ENCODE measurements at places on chromosomes 12 and 14.

DNA sequence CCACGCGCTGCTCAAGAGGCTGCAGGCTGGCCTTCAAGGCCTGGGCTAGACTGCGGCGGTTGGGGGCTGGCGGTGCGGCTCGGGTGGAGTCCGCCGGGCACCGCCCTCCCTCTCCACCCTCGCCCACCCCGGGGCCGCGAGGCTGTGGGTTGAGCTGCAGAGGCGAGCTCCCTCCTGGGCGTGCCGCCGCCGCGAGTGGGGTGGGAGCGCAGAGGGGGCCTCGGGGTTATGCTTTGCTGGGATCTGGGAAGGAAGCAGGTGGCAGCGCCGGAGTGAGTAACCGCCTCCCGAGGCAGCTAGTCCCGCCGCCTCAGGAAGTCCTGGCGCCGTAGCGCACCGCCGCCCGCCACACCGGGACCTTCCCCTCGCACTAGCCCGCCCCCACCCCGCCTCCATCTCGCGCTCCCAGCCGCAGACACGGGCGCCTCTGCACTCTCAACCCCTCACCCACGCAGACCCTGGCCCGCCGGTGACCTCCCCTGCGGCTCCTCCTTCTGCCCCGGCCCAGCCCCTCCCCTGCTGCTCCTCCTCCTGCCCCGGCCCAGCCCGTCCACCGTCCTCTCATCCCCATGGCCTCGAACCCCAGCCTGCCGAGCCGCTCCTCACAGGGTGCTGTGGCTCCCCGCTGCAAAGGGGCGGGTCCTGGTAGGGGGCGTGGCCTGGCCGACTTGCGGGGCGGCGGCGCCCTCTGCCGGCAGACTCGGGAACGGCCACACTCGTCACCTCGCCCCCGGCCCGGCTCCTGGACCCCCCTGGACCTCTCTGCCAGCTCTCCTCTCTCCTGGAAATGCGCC, 16.6 kb downstream of the TAMALIN start:
- DNase-seq = peak; percentile 90

DNA sequence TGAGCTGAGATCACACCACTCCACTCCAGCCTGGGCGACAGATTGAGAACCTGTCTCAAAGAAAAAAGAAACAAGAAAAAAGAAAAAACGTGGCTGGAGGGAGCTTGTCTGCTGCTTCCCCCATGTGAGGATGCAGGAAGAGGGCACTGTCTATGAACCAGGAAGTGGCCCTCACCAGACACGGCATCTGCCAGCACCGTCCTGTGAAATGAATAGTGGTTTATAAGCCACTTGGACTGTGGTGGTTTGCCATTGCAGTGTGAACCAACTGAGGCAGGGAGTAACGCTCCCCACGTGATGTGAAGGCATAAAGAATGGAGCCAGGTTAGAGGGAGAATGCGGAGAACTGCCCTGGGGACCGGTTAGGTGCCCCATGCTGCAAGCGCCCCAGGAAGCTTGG, 4.5 kb upstream of the BRF1 start:
- DNase-seq = no peak

GRCh38 chr12:50192908-50193307, 25.7 kb upstream of the CERS5 start:
- no peak for DNase-seq

DNA sequence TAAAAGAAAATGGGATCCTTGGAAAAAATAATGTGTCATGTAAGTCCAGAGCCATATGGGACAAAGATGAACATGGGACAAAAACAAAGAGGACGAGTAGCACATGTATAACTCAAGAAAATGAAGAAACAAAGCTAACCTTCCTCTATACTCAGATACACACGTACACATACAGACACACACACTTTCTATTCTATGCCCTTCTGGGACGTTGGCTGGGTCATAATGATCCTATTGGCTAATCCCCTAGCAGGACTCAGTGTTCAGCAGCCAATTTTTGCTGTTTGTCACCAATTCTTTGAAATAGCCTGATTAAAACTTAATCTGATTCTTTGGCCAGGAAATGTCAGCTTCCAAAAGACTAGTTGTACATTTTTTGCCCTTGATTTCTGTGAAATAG, 189.4 kb upstream of the FOXG1 start:
- no peak for DNase-seq

DNA sequence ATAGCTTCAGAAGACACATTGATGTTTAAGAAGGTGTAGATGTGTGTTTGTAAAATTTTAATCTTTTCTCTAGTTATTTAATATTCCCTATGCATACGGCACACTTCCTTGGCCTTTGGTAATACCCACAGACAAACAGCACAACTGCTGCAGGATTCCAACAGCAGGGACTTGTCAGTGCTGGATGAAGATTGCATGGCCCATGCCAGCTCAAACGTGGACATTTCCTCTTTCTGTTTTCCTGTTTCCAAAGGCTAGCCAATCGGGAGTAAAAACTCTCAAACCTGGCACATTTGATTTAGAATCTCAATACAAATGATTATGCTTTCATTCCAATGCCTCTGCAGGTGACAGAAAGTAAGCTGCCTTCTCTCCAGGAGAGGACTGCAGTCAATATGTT, 22.5 kb upstream of the PDE3A start:
- DNase-seq = no peak

DNA sequence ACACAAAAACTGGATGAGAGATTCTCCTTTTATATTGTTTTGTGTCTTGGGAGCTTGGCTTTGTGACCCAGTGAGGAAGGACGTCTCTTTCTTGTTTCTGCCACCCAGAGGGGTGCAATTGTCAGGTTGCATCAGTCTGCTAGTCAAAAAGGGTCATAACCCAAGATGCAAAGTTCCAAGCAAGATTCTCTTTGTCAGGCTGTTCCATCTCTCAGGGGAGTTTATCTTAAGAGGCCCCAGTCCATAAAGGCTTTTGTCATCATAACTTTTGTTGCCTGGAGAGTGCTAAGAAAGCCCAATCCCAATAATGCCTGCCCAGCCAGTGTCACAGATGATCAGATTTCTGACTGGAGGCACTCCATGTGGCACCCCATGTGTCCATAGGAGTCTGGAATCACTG, 444.9 kb downstream of the TRHDE start:
- DNase-seq = no peak

DNA sequence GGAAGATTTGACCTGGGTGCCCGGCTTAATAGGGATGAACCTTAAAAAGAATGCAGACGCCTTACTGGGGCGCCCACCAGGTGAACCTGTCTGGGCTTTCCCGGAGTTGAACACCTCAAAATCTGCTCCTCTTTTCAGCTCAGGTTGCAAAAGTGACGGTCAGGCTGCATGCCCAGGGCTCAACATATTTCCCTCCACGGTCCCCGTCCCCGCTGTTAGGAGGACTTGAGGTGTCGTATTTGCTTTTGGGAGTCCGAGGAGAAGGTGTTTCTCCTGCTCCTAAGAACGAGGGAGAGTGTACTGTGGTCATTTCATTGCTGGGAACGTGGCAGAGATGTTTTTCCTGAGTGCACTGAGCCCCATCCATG, 1.2 kb downstream of the DLK1 start:
- no peak for DNase-seq

DNA sequence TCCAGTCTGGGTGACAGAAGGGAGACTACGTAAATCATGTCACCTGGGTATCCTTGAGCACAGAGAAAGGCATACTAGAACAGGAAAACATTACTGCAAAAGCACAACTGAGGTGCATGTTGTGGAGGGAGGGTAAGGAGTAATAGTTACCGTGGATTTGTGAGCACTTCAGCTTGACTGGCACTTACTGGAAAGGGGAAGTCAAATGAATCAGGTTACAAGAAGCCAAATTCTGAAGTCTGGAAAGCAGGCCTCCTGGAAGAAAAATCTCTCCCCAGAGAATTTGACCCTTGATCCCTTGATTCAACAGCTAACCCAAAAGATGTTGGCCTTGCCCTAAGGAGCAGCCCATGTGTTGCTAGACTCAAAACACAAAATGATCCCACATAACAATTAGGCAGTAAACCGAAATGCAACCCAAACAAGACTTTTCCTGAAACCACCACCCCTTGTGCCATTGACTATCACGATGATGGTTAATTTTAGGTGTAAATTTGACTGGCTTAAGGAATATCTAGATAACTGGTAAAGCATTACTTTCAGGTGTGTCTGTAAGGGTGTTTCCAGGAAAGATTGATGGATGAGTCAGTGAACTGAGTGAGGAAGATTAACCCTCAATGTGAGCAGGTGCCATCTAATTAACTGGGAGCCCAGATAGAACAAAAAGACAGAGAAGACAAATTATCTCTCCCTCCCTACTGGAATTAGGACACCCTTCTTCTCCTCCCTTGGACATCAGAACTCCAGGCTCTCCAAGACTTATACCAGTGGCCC, 108.8 kb downstream of the SLC25A21 start:
- DNase-seq = no peak

DNA sequence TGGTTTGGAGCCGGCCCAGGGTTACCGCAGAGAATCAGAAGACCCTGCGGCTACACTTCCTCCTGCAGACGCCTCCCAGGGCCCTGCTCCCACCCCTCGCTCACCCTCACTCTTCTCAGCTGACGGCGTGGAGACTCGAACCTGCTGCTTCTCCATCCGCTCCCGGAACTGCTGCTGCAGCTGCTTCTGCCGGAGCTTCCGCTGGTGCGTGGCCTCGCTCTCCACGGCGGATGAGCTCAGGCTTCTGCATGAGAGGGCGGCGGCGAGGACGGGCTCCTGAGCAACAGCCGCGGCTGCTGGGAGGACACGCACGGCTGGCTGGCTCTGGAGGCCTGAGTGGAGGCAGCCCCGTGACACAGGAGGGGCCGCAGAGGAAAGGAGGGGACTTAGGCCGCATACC, 33.3 kb downstream of the RAD52 start:
- DNase-seq = no peak

DNA sequence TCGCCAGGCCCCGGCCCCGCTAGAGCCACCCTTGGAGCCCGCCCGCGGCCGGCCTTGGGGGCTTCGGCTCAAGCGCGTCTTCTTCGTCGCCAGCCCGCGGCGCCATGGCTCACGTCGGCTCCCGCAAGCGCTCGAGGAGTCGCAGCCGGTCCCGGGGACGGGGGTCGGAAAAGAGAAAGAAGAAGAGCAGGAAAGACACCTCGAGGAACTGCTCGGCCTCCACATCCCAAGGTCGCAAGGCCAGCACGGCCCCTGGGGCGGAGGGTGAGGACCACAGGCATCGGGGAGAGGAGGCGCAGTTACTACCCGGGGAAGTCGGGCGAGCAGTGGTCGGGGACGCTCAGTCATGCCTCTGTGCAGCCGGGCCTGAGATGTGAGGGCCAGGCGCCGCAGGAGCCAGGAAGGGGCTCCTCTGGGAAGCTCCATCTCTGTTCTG, 573 bp downstream of the ARL6IP4 start:
- no peak for DNase-seq

DNA sequence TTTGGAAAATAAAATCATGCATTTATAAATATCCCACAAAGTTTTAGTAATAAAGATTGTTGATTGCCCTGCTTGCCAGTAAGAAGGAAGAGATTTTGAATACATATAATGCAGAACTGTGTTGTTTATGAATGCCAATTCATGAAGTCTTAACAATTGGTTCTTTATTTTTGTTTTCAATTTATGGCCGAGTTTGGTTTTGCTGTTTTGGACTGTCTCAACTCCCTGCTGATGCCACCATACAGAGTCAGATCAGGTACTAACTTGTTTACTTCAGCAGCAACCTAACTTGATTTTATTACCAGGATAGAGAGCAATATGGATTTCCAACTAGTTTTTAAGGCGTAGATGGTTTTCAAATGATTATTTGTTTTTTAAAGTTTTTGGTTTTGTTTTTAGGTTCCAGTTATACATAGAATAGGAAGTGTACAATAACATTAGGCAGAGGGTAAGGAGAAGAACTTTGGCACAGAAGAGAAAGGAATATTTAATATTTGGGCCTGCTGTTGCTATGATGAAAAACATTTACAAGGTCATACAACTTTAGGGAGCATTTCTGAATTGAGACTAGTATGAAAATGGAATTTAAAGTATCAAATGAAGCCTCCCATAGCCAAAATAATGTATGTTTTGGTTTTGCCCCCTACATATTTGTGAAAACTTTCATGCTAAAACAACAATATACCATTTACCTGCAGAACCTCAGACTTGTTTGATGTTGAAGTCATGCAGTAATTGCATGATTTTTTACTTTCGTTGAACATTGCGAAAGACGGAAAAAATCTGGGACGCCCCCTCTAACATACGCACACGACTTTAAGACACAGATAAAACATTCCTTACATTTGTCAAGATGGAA, 904 bp upstream of the FAM177A1 start:
- no peak for DNase-seq

DNA sequence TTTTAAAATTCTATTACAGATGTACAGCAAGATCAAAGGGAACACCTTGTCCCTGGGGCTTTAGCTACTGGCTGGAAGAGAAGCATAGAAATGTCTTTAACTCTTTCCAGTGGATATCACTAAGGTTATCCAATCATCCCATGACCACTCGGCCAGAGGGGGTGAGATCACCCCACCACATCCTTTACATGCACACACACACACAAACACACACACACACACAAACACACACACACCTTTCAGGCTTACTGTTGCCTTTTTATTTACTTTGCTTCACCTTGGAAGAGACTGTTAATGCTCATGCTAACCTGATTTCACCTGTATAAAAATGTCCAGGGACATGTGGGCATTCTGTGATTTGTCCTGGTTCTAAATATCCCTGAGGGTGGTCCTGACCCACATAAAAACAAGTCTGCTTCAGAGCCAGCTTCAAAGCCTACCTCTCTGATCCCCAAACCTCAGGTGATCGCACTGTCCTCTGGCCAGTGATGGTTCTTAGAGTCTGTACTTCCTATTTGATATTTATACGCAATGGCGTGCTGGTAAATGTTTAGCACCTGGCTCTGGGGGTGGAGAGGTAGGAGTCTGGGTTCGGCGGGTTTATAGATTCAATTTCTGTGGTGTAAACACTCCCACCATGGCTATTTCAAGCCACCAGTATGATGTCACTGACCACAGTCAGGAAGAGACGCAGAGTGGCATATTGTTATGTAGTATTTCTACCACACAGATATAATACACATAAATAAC, 166.1 kb upstream of the EEA1 start:
- no peak for DNase-seq

GRCh38 chr14:90620568-90621077, 195.6 kb downstream of the TTC7B start:
- DNase-seq = no peak

GRCh38 chr12:98053202-98053601, 462.2 kb upstream of the TMPO start:
- DNase-seq = no peak

- DNase-seq = no peak
Observed at GRCh38 chr14:73248108-73248868, 11.0 kb downstream of the PAPLN start.

GRCh38 chr12:121451961-121452339, 52.0 kb downstream of the RNF34 start:
- no peak for DNase-seq

Measured in progenitor cell of endocrine pancreas (in vitro differentiated cells).